ENCODE measurements at places on chromosomes 12 and 14.

DNA sequence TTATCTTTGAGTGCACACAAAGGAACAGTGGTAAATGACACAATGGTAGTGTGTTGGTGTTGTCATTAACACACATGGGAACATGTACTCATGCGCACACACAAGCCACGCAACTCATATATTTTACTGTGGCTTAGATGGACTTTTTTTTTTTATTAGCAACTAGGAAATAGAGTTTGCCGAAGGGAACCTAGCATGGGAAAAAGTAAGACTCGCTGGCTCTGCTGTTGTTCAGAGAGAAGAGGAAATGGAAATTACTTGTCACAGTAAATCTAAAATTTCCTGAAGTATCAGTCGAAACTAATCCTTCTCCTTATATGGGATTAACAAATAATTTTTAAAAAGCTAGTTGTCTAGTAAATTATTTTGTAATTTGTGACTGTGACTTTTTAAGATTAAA is 33.7 kb upstream of the IL22 start:
- DNase-seq: no peak

GRCh38 chr12:131892711-131893604 is 1.5 kb upstream of the ULK1 start:
- no peak for DNase-seq

- no peak for DNase-seq
Observed at GRCh38 chr12:113142173-113142885, 6.8 kb upstream of the RASAL1 start.

GRCh38 chr14:64235652-64236640 is 58.2 kb downstream of the ESR2 start:
- DNase-seq: no peak

GRCh38 chr12:10235761-10236631 is 23.3 kb downstream of the GABARAPL1 start:
- DNase-seq: no peak

DNA sequence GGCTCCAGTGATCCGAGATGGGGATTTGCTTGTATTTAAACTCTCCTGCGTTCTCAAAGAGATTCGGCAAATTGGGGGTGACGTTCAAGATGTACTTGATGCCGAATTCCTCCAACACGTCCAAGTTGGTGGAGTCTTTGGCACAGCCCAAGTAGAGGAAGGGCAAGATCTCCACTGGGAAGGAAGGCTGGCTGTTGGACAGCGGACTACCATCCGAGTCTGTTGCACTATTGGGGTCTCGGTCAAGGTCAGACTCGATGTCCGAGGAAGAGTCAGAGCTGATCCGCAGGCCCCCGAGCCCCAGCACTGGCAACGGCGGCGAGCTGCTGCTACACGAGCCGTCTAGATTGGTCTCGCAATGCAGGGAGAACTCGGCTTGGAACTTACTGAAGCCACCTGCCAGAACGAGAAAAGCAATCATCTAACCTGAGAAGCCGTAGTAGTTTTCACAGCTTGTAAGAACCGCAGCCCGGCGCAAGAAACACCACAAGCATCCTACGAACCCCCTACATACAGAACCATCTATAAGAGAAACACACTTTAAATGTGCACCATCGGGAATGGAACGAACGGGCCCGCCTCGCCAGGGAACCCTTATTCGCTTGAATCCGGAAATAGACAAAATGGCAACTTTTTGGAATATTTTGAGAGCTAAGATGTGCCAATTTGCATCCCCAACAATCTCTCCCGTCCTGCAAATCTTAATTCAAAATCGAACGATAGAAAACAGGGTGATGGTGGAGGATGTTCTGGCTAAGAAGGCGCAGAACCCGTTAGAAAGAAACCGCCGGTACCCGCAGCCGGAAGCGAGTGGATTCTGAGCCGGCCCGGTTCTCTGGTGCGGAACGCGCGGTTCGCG is 1.4 kb downstream of the DUSP6 start:
- DNase-seq: no peak

GRCh38 chr14:93926245-93926872 is 785 bp upstream of the FAM181A start:
- DNase-seq: no peak

DNA sequence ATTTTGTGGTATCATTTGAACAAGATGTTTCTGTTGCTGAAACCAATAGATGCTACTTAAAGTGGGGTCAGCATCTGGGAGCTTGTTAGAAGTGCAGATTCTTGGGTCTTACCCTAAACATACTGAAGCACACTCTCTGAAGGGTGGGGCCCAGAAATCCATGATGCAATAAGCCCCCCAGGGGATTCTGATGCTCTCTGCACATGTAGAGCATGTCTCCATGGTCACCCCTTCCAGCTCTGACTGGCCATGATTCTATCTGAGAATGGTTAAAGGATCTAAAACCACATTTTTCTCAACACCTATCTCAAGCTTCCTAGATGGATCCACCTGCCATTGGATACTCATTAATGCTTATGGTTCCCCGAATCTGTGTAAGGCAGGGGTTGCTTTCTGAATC is 20.4 kb downstream of the JDP2 start:
- no peak for DNase-seq

DNA sequence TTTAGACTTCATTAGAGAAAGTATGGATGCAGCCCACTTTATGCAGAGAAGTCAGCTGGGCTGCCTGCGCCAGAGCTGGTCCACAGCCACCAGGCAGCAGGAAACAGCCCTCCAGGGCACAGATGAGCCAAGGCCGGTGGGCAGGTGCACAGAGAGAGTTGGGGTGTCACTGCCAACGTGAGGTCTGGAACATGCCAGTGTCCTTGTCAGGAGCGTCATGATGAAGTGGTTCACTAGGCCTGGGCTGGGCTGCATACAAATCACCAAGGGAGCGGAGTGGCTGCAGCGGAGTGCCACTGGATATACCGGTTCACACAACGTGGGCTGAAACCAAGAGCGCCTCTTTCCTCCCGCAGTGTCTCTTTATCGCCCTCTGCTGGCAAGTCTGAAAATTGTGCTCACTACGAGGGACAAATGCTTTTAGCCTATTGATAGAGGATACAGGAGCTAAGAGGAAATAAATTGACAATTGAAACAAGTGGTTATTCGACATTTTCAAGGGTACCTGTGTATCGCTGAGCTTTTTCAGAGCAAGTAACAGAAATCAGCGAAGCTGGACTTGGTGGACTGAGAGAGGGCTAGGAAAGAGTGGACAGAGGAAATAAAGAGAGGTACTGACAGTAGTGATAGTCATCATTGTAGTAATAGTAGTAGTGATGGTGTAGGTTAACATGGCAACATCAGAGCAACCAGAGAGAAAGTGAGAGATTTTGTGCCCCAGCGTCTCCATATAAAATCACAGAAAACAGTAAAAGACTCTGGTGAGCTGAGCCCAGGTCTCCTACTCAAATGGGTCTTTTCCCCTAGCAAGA is 52.0 kb upstream of the ITPR2 start:
- no peak for DNase-seq

- DNase-seq: no peak
Observed at GRCh38 chr14:94748667-94749347, 21.1 kb downstream of the GSC start.

DNA sequence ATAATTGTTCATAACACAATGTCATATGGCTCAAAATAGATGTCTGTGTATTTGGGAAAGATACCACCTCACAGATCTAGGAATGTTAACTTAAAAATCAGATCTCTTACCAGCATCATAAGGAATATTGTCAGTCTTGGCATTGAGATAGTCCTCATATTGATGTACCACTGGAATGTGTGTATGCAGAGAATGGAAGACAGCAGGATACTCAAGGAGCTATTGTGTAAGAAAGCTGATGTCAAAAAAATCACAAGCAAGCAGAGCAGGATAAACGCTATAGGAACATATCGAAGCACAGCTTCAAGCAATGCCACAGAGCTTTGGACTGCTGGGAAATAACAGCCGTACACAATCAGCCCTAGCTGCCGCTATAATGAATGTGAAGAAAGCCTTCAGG is 45.1 kb upstream of the GRIN2B start:
- no peak for DNase-seq
